GM10248 (cell line): ENCODE measurements at places on chromosomes 11 and 22.

GRCh38 chr22:36824655-36825054 lies 7.8 kb upstream of the PVALB start:
- DNase-seq: no peak

GRCh38 chr11:115179636-115180035 lies 324.6 kb downstream of the CADM1 start:
- DNase-seq: no peak

GRCh38 chr11:34416088-34416487 lies 22.6 kb upstream of the CAT start:
- DNase-seq: no peak

DNA sequence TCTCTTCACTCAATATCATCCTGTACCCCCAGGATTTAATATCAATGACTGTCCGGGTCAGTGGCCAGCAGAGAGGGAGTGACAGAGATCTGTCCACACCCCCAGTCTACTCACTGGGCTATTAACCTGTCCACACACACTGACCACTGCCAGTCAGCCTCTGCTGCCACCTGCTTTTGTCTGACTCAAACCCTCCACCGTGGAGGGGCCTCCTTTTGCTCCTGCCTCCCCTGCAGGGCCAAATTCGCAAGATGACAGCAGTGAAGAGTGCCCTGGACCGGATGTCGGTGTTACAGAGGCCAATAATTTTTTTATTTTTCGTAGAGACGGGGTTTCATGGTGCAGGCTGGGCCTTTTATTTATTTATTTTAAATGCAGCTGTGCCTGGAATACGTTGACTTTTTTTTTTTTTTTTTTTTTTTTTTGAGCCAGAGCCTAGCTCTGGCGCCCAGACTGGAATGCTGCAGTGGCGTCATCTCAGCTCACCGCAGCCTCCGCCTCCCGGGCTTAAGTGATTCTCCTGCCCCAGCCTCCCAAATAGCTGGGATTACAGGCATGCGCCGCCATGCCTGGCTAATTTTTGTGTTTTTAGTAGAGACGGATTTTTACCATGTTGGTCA lies 5.1 kb downstream of the PDXP start:
- no peak for DNase-seq

DNA sequence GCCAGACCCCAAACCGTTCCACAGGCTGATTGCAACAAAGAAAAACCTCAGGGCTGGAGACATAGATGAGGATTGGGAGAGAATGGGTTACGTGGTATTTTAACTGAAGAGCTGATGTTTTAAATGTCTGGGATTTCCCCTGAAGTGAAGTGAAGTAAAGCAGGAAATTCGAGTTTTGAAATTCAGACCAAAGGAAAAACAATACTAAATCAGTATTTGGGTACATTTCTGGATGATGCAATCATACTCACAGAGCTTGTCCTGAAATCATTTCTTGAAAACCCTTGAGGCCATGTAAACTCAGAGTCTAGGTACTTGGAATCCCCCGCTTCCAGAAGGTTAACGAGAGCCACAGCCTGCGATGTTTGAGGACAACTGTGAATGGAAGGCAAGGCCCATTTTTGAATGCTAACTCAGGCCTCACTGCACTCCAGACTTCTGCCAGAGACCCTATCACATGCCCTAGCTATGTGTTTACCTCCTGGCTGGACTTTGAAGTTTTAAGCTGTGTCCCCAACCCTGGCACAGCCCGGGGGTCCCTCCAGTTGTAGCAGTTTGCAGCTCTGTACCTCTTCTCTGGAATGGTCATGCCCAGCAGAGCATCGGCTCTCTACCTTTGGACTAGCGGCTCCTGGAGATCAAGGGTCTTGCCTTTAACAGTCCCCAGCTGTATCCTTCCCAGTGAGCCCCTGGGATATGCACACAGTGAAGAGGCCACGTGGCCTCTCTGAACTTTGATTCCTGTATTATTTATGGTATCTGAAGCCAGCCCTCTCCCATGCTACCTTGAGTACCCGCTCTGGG lies 5.4 kb upstream of the FTH1 start:
- no peak for DNase-seq
